H9 (cell line): ENCODE measurements at places on chromosomes 16 and 17.

- peak; percentile 18 for DNase-seq
Measured at GRCh38 chr17:17054636-17055035, 12.4 kb downstream of the MPRIP start.

- DNase-seq, result no peak
Measured at GRCh38 chr17:58278661-58279015, 2.1 kb downstream of the MPO start.

- DNase-seq, result no peak
Measured at GRCh38 chr17:28878158-28878910, 19.2 kb downstream of the FLOT2 start.

DNA sequence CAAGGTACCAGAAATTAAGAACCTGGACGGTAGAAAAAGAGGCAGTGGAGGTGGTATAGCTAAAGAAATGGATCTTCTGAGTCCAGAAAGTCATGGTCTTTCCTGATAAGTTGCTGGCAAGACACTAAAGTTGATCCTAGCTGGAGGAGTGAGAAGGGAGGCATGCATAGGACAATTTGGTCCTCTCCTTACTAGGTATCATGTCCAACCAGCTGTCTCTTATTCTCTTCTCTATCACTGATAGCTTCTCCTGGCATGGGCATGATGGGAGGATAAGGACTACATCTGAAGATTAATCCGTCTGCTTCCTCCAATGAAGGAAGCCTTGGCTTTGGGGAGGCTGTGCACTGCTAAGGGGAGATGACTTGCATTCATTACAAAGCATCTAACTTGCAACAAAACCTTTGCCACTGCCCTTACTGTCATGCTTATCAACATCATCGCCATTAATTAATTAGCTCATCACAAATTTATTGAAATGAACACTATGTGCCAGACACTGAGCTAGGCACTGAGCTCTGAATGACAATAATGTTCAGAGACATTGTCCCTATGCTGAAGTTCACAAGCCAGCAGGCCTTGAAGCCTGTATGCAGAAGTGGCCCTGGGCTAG, 3.1 kb upstream of the FAM117A start:
- DNase-seq, result no peak

DNA sequence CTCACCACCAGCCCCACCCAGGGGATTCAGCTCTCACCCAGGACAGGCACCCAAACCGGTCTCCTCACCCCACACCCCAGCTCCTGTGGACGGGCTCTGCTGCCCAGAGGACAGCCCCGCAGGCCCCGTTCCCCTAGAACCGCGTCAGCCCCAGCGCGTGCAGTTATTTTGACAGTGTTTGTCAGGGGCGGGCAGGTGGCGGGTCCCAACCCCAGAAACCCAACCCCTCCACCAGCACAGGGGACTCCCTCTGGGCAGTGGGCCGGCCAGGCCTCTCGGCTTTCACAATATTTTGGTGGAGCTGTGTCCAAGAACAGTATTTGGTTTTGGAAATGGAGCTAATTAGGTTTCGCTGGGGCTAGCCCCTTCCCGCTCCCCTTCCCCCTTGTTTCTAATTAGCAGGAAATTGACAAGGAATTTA, 44.8 kb downstream of the BAHCC1 start:
- no peak for DNase-seq

GRCh38 chr17:6910987-6911603, 79.6 kb upstream of the TEKT1 start:
- DNase-seq, result no peak

- peak; percentile 95 for DNase-seq
Measured at GRCh38 chr17:7703584-7704479, 1.2 kb upstream of the EFNB3 start.

DNA sequence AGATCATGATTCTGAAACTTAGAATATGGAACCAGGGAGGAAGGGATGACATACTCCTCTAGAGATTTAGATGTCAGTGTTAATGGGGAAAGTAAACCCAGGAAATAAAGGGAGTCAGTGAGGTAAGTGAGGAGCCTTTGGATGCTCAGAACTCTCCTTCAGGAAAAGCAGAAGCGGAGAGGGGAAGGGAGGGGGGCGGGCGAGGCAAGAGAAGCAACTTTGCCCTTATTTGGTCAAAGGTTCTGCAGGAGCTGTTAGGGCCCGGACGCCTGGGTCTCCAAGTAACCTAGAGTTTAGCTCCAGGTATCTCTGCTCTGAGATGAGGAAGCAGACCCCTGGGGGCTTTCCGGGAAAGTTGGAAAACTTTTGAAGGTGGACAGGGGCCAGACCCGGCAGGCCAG, 1.3 kb downstream of the PFN1 start:
- DNase-seq, result no peak

- no peak for DNase-seq
Measured at GRCh38 chr17:55580596-55581133, 69.4 kb upstream of the SMIM36 start.

DNA sequence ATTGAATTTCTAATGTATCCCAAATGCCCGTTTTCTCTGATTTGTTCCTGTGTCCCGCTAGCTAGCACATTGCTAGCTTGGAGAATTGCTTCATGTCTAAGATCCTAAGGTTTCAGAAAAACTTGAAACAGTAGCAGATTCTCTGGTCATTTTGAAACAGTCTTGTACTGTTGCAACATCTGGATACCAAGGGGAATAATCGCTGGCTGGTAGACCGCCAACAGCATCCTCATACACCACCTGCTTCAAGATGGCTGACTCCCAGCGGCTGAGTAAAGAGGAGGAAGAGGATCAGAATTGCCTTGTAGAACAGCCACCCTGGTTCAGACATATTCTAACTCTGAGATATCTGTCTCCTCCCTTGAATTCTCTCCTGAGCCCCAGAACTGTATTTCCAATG, 226.7 kb upstream of the ELAC2 start:
- DNase-seq, result no peak

DNA sequence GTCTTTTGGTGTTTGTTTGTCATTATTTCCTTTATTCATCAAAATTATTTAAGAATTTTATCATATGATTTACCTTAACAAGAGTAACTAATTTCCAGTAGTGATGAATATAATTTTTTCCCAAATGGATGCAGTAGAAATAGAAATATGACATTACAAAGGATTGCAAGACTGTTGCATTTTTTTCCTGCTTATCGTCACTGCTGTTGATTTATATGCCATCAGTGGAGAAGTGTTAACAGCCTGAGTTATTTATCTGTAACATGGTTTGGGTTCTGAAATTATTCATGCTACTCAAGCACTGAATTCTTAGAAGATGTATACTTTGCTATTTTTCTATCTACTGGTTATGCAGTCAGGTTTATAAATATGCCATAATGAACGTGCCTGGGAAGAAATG, 68.6 kb downstream of the TMEM100 start:
- DNase-seq, result no peak

- DNase-seq, result peak; percentile 83
Measured at GRCh38 chr16:1992704-1993317, 3.0 kb downstream of the SYNGR3 start.

DNA sequence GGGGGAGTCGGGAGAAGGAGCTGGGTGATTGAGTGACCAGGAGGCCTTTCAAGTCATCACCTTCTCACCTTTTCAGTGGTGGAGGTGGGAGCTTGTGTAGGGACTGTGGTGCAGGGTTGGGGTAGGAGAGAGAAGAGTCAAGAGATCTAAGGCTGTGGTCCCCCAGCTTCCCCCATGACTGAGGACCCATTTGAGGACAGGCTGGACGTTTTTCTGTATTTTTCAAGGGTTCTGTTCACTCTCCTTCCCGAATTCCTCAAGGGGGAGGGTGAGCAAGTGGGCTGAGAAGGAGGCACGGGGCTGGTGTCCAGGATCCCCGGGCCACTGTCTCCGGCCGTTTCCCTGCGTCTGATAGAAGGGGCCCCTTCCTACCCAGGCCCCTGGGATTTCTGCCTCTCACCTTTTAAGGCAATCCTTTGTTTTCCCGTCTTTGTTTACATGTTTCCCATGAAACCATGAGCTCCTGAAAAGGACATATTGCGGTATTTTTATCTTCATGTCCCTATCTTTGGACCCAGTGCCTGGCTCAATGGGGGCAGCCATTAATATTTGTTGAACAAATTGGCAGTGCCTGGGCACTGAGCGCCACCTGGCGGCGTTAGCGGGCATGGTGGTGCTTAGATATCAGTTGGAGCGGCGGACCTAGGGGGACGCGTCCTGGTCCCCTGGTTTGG, 9.2 kb upstream of the CD300A start:
- peak; percentile 83 for DNase-seq

- no peak for DNase-seq
Measured at GRCh38 chr17:77109764-77110359, 30.9 kb upstream of the SEC14L1 start.

DNA sequence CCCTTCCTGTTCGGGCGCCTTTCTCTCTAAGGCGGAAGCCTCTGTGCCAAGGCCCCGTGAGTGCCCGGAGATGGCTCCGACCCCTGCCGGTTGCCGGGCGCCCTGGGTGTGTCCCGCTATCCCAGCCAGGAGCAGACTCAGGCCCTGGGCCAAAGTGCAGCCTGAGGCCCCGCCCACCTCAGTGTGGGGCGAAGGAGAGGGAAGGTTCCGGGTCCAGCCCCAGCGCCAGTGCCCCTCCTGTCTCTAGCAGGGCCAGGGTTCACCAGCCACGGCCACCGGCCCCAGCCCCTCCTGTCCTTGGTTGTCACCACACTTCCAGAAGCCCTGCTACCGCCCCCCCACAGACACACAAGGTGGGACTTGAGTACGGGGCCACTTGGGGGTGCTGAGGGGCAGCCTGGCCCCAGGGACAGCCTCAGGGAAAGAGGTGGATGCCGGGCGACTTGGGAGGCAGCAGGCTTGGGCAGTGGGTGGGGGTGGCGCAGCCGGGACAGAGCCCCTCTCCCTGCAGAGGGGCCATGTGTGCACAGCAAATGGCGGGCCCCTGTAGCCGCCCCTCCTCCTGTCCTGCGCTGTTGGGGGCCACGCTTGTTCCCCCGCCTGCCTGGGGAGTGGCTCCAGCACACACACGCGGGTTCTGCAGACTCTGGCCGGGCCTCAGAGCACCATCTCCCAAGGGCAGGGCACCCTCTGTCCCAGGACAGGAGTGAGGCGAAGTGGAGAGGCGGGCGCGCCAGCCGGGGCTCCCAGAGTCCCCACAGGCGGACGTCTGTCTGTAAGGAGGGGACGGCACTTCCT, 6.0 kb downstream of the C1QTNF8 start:
- no peak for DNase-seq

DNA sequence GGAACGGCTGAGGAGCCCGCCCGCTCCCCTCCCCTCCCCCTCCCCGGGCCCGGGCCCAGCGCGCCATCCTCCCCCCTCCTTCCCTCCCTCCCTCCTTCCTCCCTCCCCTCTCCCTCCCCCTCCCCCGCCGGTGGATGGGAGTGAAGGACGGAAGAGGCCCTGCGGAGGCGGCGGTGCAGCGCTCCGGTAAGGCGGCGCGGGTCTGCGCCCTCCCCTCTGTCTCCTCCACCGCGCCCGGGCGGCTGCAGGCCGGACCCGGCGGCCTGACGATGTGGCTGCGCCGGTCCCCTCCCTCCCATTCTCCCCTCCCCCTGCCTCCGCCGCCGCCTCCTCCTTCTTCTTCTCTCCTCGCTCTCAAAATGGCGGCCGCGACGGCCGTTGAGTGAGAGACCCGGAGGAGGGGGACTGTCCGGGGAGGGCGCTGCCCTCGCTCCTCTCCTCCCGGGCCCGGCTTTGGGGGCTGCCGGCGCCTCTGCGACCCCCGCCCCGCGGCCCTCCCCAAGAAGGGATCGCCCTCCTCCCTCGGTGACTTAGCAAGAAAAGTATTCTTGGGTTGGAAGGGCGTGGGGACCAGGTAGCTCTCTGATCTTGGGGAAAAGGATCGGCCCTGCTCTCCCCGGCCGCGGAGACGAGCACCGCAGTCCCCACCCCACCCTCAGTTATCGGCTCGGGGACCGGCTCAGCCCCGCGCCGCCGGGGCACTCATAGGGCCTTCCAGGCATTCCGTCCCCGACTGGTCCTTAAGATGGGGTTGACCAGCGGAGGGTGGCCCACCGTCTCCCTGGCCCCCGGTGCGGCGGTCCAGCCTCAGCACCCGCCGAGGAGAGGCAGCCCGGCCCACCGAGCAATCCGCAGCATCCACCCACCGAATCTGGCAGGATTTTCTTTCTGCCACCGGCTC, 617 bp downstream of the PAFAH1B1 start:
- peak; percentile 87 for DNase-seq

- no peak for DNase-seq
Measured at GRCh38 chr17:82242977-82243647, 14.3 kb downstream of the SLC16A3 start.

GRCh38 chr17:77783991-77784820, 174.3 kb upstream of the TNRC6C start:
- DNase-seq, result no peak

- no peak for DNase-seq
Measured at GRCh38 chr16:78490431-78490830, 391.0 kb downstream of the WWOX start.

DNA sequence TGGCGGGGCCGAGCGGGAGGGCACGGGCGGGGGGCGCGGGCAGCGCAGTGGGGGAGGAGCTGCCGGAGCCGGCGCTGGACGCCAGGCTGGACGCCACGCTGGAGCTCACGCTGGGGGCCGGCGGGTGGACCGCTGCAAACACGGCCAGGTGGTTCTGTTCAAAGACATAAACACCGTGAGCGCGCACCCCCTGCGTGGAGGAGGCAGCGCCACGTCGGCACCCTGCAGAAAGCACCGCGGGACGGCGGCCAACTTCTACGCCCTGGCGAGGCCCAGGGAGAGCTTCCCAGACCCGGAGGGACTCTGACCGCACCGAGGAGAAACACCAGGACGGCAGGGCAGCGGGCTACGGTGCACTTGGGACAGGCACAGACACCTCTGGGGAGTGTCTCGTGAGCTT, 29.3 kb downstream of the UNKL start:
- no peak for DNase-seq

DNA sequence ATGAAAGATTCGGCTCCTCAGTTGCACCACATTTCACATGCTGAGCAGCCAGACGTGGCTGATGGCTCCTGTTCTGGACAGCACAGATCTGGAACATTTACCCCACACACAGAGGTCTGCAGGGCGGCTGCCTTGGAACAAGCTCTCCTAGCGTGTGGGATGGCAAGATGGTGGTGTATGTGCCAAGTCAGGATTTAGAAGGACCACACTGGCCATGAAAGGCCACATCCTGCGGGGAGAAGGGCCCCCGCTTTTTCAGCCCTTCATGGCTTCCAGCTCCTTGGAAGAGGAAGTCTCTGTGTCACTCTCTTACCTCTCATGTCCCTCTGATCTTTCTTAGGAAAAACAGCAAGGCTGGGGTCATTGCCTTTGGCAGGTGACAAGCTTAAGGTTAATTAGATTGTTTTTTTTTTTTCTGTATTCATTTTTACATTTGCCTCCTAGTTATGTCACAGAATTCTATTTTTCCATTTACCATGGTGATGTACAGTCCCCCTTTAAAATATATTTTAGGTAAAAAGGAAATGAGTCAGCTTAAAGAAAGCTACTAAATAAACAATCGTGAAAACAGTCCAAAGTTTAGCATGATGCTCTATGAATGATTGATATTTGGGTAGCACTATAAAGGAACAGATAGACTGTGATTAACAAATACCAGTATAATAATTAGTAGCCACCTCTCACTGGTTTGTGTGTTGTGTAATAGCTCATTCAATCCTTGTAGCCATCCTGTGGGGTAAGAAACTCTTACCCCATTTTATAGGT, 396.6 kb downstream of the CPPED1 start:
- no peak for DNase-seq

DNA sequence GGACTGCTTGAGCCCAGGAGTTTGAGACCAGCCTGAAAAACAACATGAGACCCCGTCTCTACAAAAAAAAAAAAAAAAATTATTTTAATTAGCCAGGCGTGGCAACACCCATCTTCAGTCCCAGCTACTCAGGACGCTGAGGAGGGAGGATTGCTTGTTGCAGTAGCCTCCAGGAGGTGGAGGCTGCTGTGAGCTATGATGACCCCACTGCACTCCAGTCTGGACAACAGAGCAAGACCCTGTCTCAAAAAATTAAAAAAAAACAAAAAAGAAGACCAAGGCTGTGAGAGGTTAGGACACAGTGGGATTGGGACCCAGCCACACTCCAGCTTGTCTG, 1.3 kb upstream of the SNAI3 start:
- no peak for DNase-seq
